ENCODE measurements at places on chromosomes 16 and 17.

DNA sequence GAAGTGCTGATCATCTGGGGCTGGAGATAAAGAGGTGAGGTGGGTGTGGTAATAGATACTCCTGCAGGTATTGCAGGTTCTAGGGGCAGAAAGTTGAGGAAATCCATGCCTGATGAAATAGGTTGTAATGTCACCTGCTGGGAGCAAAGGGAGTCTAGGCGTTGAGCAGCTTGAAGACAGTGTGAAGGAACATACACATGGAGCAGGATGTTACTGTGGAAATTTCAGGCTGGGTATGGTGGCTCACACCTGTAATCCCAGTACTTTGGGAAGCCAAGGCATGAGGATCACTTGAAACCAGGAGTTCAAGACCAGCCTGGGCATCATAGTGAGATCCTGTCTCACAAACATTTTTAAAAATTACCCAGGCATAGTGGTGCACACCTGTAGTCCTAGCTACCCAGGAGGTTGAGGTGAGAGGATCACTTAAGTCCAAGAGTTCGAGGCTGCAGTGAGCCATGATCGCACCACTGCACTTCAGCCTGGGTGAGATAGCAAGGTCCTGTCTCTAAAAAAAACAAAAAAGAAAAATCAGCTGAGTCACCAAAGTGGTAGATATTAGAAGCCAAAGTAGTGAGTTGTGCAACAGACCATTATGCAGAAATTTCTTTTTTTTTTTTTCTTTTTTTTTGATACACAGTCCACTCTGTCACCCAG is 9.1 kb upstream of the CRYBA1 start:
- DNase-seq = no peak

DNA sequence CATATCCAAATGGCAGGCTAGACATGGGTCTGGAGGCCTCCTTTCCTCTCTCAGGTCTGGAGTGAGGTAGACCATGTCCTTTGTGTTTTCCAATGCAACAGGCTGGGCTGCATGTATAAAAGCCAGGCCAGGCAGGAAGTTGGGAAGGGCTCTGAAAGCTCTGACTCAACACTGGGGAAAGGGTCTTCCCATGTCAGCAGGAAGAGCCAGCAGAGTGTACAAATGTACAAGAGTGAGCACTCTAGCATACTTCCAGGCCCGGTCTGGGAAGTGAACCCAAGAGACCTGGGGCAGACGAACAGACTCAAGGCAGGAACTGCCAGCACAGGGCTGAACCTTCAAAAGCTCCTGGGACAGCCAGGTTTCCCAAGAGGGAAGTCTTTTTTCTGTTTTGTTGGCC is 7.0 kb downstream of the ATPAF2 start:
- DNase-seq = no peak

DNA sequence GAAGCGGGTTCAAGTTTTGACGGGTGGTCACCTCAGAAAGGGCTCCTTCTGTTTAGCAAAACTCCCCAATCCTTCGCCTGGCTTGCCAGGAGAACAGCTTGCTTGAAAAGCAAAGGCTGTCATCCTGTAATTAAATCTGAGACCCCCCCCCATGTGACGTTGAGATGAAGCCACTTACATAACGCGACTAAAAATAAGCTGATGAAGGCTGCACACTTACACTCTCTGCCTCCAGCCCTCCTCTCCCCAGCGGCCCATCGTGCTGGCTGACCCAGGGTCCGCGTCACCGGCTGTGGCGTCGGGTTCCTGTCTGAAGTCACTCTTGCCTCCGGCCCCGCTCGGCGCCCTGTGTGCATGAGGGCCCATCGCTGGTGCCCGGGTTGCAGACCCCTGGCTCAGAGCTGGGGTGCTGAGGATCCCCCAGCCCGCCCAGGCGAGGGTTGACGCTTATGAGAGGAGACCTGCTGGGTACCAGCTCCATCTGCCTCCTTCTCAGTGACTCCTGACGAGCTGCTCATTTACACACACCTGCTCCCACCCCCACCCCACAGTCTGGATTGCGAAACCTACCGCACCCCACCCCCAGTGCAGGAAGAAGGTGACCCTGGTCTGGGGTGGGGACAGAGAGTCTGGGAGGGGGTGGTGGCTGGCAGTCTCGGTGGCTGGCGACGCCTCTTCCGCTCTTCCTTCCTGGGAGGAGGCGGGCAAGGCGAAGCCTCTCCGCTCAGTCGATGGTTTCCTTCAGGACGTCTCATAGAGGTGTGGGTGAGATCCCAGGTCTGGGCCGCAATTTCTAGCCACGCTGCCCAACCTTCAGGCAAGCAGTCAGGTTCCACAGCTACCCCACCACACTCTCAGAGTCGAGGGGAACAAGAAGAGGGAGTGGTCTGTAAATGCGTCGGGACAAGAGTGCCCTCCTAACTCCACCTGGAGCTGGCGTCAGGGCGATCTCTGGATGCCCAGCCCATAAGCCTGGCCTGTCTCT is 3.1 kb upstream of the BAIAP2 start:
- DNase-seq = no peak

GRCh38 chr16:4314532-4315185 is 1.2 kb upstream of the GLIS2 start:
- DNase-seq = no peak

DNA sequence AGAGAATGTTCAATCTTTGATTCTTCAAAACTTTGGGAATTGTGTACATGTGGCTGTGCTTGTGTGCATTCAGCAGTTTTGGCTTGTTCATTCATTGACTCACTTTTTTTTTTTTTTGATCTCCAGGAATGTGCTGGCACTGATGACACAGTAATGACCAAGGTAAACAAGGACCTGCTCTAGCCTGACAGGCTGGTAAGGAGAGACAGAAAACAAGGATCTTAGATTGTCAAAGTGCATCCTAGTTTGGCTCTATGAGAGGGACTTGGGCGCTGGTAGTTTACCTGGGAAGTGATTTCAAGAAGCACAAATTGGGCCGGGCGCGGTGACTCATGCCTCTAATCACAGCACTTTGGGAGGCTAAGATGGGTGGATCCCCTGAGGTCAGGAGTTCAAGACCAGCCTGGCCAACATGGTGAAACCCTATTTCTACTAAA is 233.1 kb upstream of the WSCD1 start:
- no peak for DNase-seq
